Activated T-helper 9 cell treated with anti-CD3 and anti-CD28 coated beads, Interleukin-2, amount 50 U/mL, for 16 hours (primary cell): ENCODE measurements at places on chromosomes 1 and 21.

DNA sequence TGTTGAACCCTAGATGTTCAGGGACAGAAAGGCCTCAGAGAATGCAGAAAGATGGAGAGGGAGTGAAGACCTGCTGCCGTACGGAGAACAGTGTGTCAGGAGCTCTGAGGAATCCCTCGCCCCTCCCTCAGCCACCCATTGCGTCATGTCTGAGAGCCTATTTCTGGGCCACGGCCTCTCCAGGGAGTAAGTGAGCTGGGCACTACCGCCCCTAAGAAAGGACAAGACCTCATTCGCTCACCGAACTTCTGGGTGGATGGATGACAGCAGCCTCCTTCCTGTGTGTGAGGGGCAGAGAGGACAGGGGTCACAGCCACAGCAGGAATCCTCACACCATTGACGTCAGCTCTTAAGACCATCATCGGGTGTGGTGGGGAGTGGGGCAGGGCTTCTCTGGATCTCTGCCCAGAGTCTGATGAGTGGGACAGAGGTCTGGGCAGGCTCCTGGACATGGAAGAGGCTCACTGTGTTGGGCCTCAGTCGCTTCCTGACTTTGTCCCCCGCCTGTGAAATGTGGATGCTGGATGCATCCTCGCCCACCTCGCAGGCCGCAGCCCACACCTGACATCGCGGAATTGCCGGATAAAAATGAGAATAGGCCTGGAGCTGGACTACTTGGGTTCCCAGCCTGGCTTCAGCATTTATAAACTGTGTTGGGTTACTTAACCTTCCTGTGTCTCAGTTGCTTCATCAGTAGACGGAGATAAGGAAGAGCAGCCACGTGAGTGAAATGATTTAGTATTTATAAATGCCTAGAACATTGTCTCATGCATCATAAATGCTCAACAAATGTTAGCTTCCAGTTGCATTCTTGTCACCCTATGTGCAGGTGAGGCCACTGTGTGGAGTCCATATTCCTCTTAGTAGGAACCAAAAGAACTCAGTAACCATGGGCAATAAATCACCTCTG, 238.6 kb downstream of the TRABD2B start:
- DNase-seq = no peak

- DNase-seq = no peak
These were observed 231.3 kb downstream of the ADGRL2 start for GRCh38 chr1:82032068-82032467.

GRCh38 chr1:211099393-211099792, 34.6 kb downstream of the KCNH1 start:
- DNase-seq = no peak

- DNase-seq = no peak
These were observed 154.0 kb downstream of the PSMG1 start for GRCh38 chr21:39029086-39029755.

DNA sequence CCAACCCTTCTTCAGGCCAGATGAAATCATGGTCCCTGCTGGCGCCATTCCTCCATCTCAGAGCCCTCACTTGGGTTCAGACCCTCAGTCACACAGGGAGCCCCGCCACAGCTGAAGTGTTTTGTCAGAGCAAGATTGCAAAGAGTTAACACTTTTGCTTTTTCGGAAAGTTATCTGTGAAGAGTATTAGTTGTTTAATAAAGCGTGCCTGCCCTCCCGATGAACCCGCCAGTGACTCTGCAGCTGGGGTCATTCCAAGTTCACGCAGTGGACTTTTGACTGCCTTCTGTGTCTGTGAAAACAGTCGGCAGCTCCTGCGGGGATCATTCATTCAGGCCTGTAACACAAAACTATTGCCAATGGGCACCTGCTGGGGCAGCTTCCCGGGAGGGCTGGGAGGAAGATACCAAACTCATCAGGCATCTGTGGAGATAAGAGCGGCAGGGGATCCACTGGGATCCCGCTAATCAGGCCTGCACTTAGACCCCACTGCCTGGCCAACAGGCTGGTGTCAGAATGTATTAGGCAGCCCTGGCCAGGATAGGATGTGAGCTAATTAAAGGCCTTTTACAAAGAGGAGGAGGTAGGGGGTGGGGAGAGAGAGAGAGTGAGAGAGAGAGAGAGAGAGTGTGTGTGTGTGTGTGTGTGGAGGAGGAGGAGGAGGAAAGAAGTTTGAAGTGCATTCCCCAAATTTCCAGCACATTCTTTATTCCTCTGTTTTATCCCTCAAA, 184.5 kb downstream of the DHRS3 start:
- DNase-seq = no peak

DNA sequence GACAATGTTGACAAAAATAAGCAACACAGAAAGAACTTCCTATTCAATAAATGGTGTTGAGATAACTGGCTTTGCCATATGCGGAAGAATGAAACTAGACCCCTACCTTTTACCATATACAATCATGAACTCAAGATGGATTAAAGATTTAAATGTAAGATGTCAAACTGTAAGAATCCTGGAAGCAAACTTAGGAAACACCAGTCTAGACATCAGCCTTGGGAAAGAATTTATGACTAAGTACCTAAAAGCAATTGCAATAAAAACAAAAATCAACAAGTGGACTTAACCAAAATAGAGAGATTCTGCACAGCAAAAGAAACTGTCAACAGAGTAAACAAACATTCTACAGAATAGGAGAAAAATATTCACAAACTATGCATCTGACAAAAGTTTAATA, 16.1 kb upstream of the CLDN8 start:
- DNase-seq = no peak

- no peak for DNase-seq
These were observed 36.2 kb upstream of the FHAD1 start for GRCh38 chr1:15210651-15211375.

GRCh38 chr1:108877348-108878159, 769 bp downstream of the GPSM2 start:
- DNase-seq = no peak

DNA sequence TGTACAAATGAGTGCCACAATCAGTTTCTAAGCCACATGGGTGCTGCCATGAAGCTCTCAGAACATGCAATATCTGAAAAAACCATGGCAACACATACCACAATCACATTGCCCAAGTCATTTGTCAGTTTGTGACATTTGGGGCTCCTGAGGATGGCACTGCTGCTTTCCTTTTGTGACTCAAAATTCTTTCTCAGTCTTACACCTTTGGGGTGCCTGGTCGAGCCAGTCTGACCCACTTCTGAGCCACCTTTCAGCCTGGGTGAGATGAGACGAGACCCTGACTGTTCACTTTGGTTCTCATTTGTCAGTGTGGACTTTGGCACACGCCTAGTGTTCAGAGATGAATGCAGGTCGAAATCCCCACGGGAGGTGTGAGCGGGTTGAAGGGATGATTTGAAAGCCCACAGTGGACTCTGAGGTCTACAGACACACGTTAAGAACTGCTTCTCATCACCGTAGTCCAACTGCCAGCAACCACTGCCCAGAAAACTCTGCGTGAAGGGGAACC, 8.0 kb downstream of the BATF3 start:
- DNase-seq = no peak

DNA sequence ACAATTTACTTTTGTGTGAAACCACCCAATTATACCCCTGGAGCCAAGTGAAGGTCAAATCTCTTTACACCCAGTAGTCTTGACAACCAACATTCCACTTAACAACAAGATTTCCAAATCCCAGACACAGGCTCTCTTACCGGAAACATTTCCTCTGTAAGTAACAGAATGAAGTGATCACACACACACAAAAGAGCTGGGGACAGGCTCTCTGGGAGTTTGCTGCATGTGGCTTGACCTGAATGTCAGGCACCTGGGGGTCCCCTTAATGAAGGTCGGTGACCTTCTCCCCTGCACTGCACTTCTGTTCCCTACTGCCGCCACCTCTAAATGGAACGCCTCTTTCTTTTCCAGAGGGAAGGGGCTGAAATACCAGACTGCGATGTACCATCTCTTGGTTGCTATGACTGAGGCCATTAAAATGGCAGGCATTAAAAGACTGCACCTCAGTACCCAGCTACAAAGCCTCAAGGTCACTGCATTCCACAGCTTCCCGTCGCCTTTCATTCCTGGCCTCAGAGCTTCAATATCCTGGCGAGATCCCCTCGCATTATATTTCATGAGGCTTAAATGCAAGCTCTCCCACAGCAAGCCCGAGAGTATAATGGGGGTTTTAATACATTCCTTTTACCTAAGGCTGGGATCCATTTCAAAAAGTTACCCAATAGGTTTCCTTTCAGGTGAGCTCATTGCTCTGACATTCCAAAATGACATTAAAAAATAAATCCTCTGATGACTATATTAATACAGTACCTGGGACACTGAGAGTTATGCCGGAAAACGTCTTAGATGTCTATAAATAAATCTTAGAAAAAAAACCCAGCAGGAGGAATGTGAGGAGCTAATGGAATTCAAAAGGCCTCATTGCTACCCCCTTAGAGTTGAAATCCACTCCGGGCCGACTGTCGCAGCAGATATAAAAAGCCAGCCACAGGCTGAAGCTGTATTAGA, 90.9 kb upstream of the DIRAS3 start:
- no peak for DNase-seq

DNA sequence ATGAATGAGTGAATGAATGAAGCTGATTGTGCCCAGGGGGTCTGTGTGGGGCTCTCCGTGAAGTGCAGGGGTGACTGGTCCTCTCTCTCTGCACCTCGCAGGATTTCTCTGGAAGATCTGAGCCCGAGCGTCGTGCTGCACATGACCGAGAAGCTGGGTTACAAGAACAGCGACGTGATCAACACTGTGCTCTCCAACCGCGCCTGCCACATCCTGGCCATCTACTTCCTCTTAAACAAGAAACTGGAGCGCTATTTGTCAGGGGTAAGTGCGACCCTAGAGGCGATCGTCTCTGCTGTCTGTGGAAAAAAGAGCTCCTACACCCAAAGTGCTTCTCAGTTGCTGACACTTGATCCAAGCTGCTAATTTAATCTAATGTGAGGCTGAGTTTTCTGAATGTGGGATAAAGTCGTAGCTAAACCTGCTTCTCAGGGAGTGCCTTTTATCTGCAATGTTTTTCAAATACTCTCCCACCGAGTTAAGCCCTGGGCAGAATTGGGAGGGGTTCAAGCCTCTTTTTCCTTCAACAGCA, 101.7 kb downstream of the HUNK start:
- no peak for DNase-seq

GRCh38 chr1:202812176-202813026, 1.6 kb downstream of the PCAT6 start:
- no peak for DNase-seq

DNA sequence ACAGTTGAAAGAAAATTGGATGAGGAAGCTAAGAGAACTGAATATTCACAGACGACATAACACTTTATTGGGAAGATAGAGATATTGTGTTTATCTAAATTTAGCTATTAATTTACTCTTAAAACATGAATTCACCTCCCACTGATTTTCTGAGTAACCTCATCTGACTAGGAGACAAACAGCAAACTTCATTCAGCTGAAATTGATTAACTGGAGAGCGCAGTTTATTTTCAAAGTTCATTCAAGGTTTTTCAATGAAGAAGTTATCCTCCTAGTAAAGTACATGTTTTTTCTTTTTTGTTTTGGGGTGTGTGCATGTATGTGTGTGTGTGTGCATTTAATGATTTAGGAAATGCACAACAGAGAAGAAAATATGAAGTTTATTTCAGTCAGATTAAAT, 215.0 kb downstream of the KCNT2 start:
- no peak for DNase-seq

DNA sequence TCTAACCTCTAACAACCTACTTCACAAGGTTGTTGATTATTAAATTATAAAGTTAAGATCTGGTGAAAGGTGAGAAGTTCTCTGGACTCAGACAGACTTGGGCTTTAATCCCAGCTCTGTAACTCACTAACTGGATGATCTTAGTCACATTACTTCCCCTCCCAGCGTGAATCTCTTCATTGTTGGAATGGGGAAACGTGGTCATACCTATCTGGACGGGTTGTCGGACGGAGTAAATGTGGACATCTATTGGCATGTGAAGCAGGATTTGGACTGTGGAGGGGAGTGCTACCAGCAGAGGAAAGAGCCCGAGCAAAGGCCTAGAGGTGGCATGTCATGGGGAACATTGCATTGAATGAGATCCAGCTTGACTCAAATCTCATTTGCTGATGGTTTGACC, 45.1 kb upstream of the RPL11 start:
- no peak for DNase-seq

GRCh38 chr1:24635195-24635843, 7.8 kb upstream of the SRRM1 start:
- DNase-seq = no peak

GRCh38 chr1:116503546-116504307, 67.1 kb downstream of the CD58 start:
- DNase-seq = peak; percentile 14

DNA sequence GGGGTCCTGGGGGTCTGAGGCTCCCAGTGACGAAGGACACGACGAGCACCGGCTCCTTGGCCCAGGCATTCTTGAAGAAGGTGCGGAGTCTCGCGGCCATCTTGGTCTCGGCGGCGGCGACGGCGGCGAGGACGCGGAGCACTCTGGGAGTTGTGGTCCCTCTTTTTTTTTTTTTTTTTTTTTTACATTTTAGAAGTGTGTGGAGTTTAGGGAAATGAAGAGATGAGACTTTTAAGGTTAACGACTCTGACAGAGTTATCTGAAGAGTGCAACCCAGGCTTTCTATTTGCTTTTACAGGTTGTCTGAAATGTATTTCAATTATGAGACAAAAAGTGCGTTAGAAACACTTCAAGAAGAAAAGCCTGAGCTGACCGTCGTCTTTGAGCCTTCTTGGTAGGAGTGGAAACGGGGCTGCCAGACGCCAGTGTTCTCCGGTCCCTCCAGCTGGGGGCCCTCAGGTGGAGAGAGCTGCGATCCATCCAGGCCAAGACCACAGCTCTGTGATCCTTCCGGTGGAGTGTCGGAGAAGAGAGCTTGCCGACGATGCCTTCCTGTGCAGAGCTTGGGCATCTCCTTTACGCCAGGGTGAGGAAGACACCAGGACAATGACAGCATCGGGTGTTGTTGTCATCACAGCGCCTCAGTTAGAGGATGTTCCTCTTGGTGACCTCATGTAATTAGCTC, 9.7 kb downstream of the OR2B11 start:
- no peak for DNase-seq

GRCh38 chr1:57467830-57468229, 44.0 kb upstream of the DAB1 start:
- DNase-seq = no peak

DNA sequence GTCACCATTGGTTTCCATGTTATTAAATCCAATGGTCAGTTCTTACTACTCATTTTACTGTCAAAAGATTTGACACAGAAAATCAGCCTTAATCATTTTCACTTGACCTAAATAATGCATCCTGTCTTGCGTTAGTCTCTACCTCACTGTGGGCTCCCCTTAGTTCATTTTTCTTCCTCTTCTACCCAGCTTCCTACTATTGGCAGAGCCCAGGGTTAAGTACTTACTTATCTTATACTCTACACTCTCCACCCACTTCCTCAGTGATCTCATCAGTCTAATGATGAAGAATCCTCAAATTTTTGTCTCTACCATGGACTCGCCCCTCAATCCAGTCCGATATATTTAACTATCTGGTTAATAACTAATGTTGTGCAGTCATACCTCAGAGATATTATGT, 735.9 kb downstream of the KCNT2 start:
- no peak for DNase-seq

DNA sequence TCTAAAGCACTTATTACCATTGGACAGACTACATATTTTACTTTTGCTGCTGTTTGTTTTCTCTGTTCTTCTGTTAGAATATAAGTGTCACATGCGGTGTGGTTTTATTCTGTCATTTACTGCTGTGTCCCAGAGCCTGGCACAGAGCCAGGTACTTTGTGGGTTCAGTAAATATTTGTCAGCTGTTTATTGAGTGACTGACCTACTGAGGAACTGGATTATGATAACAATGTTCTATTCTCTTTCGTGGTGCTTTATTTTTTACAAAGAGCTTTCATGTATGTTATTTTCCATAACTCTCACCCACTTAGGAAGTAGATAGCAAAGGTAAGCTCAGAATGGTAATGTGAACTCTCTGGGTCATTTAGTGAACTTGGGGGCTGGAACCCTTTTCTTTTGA, 118.8 kb downstream of the RWDD3 start:
- no peak for DNase-seq
